ENCODE measurements at places on chromosomes 7 and 10. TPM values are rescaled to one million over a fixed set of nuclear protein-coding genes. Genes with fewer than 3 reads are reported as not detected.

PPP1R9A gene
- 2.6 TPM for total RNA-seq

KIAA1549 gene
- total RNA-seq = 1.8 TPM

AGR3 gene
- not detected for total RNA-seq

COBL gene
- total RNA-seq = 4.6 TPM

CLCN1 gene
- total RNA-seq = not detected

RPEL1 gene
- 0.06 TPM for total RNA-seq

RNF133 gene
- not detected for total RNA-seq

SSC4D gene
- 2.5 TPM for total RNA-seq

TMEM213 gene
- not detected for total RNA-seq

- DNase-seq = no peak
These were observed 5.3 kb downstream of the GLRX3 start for GRCh38 chr10:130141460-130141859.

- peak; percentile 60 for DNase-seq
These were observed 42.7 kb downstream of the SPDYE5 start for GRCh38 chr7:75534727-75535307.

GRCh38 chr10:113905756-113906155 lies 51.3 kb downstream of the NHLRC2 start:
- DNase-seq = no peak

DNA sequence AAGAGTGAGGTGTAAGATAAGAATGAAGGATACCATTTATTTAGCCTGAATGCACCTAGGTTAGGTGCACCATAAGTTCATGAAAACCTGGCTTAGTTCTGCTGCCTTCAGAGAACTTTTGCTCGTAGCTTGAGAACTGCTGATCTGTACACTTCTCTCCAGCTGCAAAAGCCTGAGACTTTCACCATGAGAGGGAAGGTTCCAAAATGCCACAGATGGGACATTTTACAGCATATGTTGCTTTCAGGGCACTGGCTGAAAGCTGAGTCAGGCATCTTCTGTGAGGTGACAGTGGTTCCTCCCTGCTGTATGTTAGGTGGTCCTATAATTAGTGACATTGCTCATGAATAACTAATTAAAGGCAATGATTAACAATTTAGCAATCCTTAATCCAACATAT lies 298.3 kb downstream of the GALNT17 start:
- no peak for DNase-seq

GRCh38 chr7:81140252-81140651 lies 221.4 kb upstream of the SEMA3C start:
- DNase-seq = no peak

GRCh38 chr10:60291344-60291930 lies 98.2 kb downstream of the ANK3 start:
- DNase-seq = no peak

GRCh38 chr10:49741108-49741995 lies 20.8 kb downstream of the OGDHL start:
- no peak for DNase-seq

GRCh38 chr7:64849924-64850499 lies 53.1 kb upstream of the ZNF273 start:
- no peak for DNase-seq

DNA sequence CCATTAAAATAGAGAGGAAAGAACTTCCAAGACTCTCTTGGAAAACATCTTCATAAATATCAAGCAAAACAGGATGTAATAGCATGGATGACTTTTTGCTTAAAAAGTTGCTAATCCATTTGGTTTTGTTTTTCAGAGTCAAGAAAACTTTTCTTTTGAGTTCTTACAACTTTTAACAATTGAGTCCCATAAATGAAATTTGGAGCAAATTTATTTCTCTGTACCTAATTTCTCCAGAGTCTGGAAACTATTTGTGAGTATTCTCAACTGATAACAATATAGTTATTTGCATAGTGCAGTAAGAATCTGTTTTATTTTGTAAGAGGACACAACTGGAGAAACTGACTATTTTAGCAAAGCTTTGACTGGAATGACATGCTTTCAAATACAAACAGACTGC lies 606.3 kb upstream of the IGFBP3 start:
- no peak for DNase-seq

GRCh38 chr7:1705856-1706255 lies 35.8 kb downstream of the ELFN1 start:
- no peak for DNase-seq

DNA sequence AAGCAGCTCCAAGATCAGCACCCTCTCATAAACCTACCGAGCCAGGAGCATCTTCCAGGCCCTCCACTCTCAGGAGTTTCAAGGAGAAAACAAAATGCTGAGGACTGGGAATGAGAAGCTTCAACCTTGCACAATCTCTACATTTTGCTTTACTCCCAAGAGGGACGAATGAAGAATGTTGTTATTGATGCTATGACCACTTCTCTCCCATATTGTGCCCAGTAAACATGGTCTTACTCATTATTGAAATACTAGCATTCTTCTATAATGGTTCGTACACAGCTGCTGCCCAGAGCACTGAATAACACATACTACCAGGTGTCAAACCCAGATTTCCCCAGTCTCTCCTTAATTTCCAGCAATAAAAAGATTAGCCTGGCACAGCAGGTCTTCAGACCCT lies 63.4 kb upstream of the BET1 start:
- no peak for DNase-seq

Measured in Daoy (cell line).